Choroid plexus epithelial cell (primary cell): ENCODE measurements at places on chromosomes 6 and 20.

DNA sequence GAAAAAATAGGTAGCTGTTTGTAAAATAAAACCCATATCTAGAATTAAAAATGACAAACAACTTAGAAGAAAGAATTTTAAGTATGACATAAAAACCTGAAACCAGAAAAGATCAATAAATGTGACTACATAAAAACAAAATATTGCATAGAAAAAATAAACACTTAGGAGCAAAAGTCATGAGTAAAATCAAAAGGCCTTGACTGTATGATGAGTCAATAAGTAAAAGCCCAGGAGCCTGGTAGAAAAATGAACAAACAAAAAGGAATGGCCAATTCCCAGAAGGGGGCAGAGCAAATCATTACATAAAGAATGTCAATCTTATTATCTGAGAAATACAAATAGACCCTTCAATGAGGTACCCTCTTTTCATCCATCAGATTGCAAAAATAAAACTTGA is 20.7 kb upstream of the ENPP1 start:
- DNase-seq = peak; percentile 34

GRCh38 chr6:156347656-156348055 is 429.5 kb upstream of the ARID1B start:
- no peak for DNase-seq

DNA sequence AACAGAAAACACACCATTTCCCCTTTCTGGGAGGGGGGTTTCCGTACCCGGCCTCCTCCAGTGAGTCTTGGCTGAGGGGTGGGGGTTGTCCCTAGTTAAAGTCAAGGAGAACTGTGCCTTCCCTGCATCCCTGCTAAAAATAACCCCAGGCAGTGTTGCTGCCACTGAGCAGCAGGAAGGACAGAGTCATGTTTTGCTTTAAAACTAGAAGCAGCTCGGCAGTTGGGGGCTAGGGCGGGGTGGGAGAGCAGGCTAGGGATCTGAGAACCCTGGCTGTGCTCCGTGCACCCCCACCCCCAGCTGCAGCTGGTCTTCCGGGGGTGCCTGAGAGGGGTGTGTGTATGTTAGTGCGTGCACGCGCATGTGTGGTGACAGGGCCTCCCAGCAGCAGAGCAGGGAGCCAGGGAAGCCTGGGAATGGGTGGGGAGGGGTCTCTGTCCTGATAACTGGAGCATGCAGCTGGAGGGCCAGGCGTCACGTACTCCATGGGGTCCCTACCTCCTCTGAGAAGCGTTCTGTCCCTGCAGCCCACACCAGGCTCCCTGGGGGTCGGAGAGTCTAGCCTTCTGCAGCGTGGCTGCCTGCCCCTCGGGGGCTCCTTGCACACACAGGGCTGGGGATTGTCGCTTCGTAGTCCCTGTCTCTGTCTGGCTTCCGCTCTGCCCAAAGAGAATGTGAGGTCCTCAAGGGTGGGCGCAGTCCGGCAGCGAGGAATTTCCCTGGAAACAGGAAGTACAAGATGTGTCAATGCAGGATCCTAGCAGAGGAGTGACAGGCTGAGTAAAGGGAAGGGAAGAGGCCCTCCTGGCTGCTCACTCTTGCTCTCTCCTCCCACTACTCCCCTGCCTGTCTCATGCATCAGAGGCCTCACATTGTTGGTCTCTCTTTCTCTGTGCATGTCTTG is 16.8 kb upstream of the ARMC12 start:
- peak; percentile 66 for DNase-seq

- no peak for DNase-seq
Observed at GRCh38 chr20:62475772-62476055, at the start of gene GATA5. TSS of gene GATA5 (minus strand) at chr20:62475995. CDS start at chr20:62475521, 474 bp downstream.

DNA sequence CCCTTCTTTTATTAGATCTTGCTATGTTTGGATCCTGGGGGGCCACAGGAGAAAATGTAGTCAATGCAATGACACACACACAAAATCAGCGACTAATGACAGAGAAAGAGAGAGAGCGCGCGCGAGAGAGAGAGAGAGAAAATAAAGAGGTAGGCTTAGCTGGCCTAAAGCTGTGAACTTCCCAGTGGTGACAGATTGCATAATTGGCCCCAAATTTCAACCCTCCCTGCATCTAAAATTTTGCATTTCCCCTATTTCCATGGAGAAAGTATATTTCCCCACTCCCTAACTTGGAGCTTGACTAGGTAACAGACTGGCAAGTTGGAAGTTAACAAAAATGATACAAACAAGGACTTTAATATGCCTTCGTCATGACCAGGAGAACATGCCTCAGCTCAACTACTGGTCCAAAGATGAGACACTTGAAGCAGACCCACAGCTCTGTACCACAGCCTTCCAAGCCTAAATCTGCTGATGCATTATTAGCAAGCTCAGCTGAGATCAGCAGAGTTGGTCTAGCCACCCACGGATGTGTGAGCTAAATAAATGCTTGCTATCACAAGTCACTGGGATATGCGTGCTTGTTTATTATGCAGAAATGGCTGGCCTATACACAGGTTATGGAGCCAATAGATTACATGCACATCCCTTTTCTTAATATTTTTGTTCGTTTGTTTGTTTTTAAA is 118.1 kb upstream of the PRDM1 start:
- peak; percentile 9 for DNase-seq

GRCh38 chr20:45452772-45453691 is 16.5 kb upstream of the WFDC2 start:
- DNase-seq = no peak

- DNase-seq = no peak
Observed at GRCh38 chr20:58697201-58697866, 4.7 kb downstream of the NPEPL1 start.

DNA sequence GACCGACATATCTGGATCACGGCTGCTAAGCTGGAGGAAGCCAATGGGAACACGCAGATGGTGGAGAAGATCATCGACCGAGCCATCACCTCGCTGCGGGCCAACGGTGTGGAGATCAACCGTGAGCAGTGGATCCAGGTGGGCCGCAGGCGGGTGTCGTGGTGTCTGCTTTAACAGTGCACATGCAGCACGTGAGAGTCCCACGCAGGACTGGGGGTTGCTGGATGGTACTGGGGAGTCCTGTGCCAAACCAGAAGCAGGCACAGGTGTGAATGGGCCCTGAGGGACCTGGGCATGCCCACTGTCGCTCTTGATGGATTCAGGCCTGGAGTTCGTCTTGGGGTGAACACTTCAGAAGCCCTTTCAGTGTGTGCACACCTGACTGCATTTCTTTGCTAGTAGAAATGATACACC is 24.6 kb upstream of the C20orf204 start:
- DNase-seq = no peak

GRCh38 chr20:55488593-55488992 is 516.7 kb downstream of the CBLN4 start:
- DNase-seq = no peak

DNA sequence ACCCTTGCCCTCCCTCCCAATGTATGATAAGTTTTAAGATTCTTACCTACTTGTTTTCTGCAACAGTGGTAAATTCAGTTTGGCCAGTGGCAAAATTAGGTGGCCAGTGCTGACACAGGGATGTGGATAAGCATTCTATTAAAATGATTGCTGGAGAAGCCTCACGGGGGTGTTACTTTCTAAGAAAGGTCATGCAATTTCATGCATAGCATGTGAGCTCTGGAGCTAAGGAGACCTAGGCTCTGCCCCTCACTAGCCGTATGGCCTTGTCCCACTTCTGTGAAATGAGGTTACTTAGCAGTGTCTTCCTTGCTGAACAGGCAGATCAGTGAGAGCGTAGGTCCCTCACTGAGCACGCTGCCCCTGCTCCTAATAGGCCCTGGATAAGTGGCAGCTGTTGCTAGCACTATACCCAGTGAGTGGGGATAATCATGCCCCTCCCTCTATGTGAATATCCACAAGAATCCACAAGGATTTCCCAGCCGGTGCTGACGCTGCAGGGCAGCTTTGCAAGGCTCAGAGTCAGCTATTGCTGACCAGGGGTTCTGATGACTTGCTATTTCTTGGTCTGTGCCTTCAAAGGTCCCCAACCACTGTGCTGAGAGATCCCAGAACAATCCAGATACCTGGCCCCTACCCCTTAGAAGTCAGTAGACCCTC is 86.5 kb upstream of the MRPS10 start:
- no peak for DNase-seq

- DNase-seq = peak; percentile 98
Observed at GRCh38 chr6:140051521-140052512, 677.4 kb upstream of the CITED2 start.

DNA sequence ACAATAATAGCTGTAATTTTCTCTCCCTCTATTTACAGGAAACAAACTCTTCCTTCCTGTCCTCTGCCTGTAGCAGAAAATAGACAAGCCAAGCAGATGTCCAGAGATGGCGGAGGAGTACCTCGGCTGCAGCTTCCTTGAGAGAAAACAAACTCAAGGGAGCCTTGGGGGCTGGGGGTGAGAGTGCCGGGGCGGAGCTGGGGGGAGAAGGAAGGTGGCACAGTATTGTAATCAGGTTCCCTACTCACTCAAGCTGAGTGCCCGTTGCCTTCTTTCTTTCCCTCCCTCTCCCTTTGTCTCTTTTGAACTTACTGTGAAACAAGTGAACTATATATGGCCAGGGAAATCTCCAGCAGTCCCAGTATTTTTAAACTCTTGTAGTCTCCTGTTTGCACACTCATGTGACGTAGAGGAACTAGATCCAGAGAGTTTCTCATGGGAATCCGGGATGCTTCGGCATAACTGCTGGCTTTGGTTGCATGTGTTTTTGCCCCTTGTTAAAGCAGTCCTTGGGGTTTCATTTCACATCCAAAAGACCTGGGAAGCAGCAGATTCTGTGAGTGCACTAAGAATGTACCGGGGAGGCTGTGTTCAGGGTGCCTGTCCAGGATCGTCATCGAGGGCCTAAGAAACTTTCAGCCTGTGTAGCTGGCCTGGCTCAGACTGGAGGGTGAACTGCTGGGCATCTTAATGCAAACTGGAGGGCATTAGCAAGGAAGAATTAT is 44.6 kb upstream of the HDDC2 start:
- peak; percentile 24 for DNase-seq

- peak; percentile 41 for DNase-seq
Observed at GRCh38 chr6:34696189-34696738, 303 bp downstream of the ILRUN start.

GRCh38 chr6:109045493-109045892 is 49.2 kb downstream of the SESN1 start:
- no peak for DNase-seq

- no peak for DNase-seq
Observed at GRCh38 chr6:157201083-157201482, 122.2 kb downstream of the TMEM242 start.

- DNase-seq = no peak
Observed at GRCh38 chr6:38815250-38815649, 100.1 kb downstream of the DNAH8 start.

DNA sequence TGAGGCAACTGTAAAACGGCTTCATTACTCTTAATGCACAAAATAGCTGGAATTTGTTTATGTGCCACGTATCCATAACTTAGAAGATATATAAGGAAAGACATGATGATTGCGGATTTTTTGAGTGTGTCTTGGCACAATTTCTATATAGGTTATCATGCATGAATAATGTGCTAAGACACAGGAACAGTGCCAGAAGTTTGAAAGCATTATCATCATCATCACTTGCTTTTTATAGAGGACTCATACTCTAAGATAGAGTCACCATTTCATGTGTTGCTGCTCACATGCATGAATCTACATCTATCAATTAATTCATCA is 113.4 kb downstream of the ELOVL4 start:
- DNase-seq = no peak

- DNase-seq = peak; percentile 86
Observed at GRCh38 chr20:40279390-40279789, 409.6 kb downstream of the MAFB start.

- no peak for DNase-seq
Observed at GRCh38 chr20:25015986-25016385, 23.4 kb upstream of the APMAP start.

DNA sequence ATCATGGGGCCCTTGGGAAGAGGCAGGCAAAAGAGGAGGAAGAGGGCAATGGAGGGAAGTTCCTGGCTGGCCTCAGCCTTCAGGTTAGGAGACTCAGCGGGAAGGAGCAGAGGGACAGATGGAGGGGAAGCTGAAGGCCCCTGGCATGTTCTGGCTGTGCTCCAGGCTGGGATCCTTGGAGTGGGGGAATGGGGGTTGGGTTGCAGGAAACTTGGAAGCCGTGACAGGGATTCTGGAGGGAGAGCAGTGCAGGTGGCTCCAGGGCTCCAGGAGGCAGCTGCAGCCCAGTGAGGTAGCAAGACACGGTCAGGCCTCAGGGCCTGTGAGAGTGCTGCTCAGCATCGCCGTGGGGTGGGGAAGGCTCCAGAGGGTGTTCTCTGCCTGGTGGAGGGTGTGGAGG is 64.6 kb upstream of the SCP2D1 start:
- no peak for DNase-seq

GRCh38 chr20:33719277-33719988 is 677 bp downstream of the PXMP4 start:
- no peak for DNase-seq

DNA sequence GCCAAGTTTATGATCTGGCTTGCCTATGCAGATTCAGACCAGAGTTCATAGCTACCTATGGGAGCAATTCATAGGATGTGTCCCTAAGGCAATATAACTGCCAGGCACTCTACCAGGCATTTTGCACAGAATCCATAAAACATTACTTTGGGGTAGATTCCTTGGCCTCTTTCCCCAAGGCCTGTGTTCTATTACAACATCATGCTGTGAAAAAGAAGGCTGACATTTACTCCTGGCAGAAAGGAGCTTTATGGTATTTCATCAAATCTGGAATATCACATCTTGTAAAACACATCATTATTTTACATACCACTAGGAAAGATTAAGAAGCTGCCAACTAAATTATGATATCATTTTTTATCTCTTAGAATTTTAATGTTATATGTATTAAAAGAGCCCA is 287.0 kb upstream of the MARCKS start:
- no peak for DNase-seq

DNA sequence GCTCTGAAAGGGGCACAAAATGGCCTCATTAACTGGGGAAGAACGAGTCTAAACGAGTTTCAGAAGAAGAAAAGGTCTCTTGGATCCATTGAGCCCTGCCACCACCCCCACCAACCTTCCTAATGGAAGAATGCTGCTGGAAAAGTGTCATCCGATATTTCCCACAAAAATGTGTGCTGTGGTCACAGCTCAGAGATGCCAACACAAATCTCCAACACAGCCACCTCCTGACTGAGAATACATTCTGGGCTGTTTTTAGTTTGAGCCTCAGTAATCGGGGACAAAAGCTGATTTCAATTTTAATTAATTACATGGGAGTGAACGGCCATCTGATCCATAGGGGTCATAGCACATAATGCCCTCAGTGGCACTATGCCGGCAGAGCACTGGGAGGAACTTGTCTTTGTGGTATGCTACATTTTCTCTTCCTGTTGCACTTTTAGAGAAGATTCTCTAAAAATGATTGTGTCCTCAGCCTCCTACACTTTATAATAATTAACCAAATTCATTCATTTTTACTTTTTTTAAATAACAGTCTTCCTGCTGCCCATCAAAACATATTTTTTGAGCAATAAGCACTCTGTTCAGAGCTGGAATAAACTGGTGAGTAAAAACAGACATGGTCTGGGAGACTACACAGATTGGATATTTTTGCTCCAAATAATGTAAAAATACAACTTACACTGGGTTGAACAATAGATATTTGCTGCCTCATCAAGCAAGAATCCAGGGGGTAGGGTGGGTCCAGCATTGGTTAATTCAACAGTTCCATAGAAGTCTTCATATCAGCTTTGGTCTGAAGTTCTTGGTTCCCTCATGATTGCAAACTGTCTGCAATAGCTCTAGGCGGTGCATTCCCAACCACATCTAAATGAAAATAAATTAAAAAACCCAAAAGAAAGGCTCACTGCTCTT is 143.6 kb upstream of the TMEM170B start:
- DNase-seq = no peak

GRCh38 chr6:137494281-137494987 is at the start of gene OLIG3:
TSS of gene OLIG3 (minus strand) at chr6:137494394. CDS start at chr6:137494170, 224 bp downstream.
- DNase-seq = no peak
